ENCODE measurements at places on chromosomes 5 and 9.
A peak's percentile ranks its signal among the peaks of the same experiment; 100 is the strongest.

DNA sequence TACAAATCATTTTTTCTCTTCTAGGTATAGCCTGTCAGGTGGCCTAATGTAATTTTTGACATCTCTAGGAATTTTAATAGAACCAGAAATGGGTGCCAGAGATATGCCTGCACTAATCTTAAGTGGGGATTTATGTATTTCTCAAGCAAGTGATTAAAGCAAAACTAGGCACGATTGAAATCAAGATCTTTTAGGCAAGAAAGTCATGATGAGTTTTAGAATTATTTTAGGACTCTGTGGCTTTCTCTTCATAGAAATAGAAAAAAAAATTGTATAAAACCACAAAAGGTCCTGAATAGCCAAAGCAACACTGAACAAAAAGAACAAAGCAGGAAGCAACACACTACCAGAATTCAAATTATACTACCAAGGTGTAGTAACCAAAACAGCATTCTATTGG, 952 bp upstream of the AMACR start:
- no peak for DNase-seq

GRCh38 chr5:32504989-32505596, 60.6 kb upstream of the ZFR start:
- peak; percentile 71 for DNase-seq

DNA sequence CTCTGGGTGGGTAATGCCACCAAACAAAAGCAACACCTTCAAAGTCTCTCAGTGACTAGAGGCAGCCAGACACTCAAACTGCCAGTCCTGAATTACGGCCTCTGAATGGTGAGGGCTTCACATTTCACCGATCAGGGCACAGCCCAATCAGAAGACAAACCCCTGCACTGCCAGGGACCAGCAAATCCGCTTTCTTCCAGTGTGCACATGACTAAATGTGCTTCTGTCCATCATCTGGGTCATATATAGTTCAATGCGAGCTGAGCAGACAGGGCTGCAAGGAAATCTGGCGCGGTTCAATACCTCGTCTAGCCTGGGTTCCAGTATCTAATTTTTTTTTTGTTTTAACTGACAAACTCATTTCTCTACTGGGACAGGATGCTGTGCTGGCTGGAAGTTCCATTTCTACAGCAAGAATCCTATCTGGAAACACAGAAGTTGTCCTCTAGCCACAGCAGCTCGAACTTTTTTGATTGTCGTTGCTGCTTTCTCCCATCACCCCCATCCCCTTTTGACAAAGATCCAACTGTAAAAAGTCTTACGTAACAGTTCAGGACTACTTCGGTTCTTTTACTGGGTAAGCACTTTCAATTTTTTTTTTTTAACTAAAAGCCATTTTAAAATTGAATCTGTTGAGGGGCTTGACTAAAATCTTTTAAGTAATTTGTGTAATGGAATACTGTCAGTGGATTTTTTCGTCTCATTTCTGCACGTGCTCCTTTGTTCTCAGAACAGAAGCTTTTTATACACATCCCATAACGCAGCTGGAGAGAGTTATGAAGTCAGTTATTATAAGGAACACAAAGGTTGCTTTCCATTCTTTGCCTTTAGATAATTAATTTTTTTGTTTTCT, 112.7 kb downstream of the NR6A1 start:
- DNase-seq = peak; percentile 89

DNA sequence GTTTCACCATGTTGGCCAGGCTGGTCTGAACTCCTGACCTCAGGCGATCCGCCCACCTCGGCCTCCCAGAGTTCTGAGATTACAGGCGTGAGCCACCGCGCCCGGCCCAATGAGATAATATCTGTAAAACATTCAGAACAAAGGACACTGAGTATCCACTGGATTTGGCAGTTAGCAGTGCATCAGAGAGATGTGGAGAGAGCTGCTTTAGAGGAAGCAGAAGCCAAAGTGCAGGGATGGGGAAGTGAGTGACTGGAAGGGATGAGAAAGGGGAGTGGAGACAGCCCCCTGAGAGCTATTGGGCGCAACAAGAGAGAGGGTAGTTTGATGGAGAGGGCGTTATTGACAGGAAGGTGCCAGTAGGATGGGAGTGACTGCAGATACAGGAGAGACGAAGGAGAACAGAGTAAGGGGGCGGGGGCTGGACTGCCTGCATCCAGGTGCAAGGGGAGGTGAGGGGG, 157.5 kb upstream of the SHB start:
- no peak for DNase-seq

- no peak for DNase-seq
These were observed 252.7 kb downstream of the CEMIP2 start for GRCh38 chr9:71515626-71516025.

DNA sequence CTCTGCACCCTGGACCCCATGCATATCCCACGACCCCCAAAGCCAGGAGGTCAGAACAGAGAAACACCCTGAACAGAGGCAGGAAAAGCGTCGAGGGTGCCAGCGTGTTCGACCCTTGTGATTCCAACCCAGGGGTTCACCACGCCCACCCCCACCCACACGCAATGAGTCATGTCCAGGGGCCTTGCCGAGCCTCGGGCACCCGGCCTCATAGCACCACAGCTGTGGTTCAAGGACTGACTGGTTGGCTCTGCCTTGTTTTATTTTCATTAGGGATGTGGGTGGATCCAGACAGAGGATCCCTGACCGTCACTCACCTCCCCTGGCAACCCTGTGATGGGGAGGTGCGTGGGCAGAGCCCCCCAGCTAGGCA, 9.5 kb upstream of the QSOX2 start:
- DNase-seq = no peak

DNA sequence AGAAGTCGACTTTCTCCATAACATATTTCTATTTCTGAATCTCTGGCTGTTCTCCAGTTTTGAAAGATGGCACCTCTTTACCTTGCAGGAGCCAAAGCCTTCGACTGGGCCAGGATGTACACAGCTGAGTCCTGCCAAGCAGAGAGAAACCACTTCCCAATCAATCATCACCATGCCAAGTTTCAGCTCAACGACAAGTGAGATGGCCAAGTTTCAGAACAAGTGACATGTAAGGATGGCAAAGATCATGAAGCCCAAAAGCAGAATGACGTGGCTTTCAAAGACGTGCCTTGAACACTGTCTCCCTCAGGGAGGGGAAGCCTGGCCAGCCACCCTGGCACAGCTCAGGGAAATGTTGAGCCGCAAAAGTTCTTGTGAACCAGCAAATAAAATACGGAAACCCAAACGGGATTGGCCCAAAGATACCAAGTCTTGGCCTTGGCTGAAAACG, 17.7 kb downstream of the STK10 start:
- no peak for DNase-seq

GRCh38 chr9:106107716-106108115, 413.4 kb downstream of the TMEM38B start:
- DNase-seq = no peak

GRCh38 chr9:84804951-84805694, 135.6 kb downstream of the NTRK2 start:
- no peak for DNase-seq

DNA sequence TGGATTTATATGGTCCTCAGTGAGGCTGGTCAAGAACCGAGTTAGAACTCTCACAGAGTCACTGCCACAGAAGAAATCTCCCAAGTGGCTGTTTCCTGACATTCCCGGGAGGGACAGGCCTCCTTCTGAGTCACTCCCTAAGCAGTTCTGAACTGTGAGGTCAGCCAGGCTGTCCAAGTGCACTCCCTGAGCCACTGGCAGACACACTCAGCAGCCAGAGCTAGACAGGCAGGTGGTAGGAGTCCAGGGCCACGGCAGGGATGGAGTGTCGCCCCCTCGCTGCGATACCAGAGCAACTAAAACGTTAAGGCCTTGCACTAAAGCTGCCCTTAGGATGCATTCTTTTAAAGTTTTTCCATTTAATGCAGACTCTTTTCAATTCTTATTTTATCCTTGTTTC, 3.4 kb downstream of the IL4 start:
- DNase-seq = peak; percentile 51

DNA sequence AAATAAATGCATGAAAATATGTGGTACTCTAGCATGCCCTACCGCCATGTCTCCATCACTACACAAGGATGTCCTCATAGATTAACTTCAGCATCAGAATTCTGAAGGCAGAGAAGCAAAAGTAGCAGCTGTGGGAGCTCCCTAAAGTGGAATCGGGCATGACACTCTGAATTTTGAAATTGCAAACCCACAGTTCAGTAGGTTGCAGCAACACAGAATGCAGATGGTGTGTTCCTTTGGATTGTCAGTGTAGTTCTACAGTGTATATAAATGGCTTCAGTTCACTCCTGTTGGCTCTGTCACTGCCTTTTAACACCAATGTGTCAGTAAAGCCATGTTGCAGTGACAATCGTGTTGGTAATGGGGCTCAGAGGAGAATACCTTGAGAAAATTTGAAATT, 973.6 kb upstream of the WWC1 start:
- no peak for DNase-seq

GRCh38 chr5:89885670-89886069, 523.9 kb downstream of the CETN3 start:
- DNase-seq = no peak

DNA sequence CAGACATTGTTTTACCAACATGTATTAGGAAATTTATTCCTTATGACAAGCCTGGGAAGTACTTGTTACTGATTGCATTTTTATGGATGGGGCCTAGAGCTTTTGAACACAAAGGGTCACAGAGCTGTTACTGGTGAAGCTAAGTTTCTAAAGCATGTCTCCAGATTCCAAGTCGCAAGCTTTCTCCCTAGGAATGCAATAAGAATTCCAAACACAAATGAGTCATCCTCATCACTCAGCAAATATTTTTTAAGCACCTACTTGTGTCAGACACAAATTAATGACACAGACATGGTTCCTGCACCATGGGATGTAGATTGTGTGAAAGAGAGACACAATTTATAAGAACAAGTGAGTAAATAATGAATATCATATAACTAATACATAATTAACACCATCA, 11.0 kb upstream of the SH3RF2 start:
- peak; percentile 48 for DNase-seq

GRCh38 chr9:121282277-121283079, 14.5 kb downstream of the GSN start:
- DNase-seq = no peak

DNA sequence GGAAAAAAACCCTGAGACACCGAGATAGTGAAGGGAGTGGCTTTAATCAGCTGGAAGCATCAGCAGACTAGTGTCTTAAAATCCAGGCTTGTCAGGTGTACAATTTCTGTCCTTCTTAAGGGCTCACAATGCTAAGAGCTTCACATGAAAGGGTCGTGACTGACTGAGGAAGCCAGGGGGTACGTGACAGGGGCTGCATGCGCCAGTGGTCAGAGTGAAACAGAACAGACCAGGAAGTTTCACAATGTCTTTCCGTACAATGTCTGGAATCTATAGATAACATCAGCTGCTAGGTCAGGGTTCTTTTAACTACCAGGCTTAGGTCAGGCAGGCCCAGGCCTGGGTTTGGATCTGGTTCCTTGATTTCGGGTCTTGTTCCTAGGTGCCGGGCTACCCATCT, 253.0 kb downstream of the CDH10 start:
- no peak for DNase-seq

DNA sequence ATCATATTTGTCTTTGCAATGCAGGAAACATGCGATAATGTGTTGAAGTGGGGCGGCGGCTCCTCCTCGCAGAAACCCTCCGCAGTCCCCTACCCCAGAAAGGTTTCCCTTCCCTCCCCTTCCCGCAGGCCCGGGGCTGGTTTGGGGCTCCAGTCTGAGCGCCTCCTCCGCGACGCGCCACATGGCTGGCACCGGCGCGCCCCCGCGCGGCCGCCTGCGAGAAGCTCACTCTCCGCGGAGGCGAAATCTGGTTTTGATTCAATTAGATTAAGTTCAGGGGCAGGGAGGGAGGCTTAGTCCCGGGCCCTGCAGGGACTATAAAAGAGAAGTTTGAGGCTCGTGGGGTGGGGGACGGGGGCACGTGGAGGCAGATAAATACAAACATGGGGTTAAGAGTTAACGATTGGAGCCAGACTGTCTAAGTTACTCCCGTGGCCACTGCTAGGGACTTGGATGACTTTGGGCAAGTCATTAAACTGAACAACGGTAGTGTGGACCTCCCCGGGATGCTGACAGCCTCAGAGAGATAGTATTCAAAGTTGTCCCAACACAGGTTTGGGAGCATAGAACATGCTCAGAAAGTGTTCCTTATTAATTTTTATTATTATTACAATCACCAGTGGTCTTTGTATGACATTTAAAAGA, 69.4 kb downstream of the MSX2 start:
- DNase-seq = no peak

DNA sequence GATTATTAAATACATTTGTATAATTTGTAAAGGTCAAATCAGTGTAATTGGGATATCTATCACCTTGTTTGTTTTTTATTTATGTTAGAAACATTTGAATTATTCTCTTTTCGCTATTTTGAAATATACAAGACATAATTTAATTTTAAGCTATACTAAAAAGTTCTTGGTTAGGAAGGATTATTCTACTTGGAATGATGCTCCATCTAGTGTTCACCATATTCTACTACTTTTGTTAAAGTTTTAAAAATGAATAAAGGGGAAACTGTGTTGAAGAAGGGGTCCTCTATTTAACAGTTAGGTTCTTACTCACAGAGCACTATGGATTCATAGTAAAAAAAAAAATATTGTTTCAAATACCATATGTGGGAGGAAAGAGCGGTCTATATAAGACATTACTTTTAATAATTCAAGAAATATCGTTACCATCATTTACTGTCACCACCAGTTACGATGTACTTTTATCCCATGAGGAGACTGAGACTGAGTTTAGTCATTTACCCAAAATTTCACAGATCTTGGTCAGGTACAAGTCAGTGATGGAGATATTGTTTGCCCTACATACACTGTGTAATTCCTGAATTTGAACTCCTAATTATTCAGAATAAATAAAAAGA, 6.3 kb upstream of the STOM start:
- DNase-seq = no peak

GRCh38 chr5:119743927-119744326, 114.6 kb downstream of the FAM170A start:
- DNase-seq = no peak

DNA sequence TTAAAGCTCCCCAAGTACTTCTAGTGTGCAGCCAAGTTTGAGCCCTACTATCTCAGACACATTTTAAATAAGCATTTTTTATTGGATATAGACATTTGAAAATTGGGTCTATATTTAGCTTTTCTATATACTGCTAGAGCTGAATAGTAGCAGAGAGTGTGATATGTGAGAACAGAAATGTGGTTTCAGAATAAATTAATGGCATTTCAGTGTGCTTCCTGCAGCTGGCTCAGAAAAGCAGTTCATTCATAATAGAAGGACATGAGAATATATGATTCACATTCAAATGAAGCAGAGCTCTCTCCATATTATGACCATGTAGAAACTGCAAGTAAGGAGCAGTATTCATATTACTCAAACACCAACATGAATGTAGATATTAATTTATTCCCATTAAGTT, 464.0 kb downstream of the PTPRD start:
- no peak for DNase-seq

DNA sequence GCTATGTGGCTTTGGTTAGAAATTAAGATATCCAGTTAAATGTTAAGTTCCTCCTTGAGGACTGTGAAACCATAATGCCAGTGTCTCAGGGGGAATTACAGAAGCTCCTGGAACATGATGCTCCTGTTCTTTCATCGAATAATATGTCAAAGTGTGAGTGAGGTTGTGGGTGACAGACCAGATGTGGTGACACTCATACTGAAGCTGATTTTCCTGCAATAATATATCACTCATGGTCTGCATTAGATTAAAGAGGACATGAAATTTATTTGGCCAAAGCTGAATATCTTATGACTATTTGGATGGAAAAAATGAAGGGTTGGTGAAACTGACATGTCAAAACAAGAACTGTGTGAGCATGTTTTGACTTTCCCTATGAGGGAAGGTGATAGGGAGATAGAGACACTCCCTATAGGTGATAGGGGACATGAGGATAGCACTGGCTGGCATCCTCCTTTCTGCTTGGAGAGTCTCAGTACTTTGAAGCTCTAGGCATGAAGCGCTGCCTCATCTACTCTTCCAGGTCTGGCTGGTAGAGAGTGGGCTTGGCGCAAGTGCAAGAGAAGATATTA, 173.5 kb downstream of the ARHGEF28 start:
- DNase-seq = no peak

Data from pulmonary artery endothelial cell (primary cell).